ENCODE measurements at places on chromosomes 5 and 9.

- no peak for DNase-seq
Measured at GRCh38 chr5:180330810-180331646, 22.1 kb downstream of the GFPT2 start.

- no peak for DNase-seq
Measured at GRCh38 chr9:96382175-96382574, 1.3 kb downstream of the SLC35D2 start.

GRCh38 chr9:89994988-89995613, 390.3 kb downstream of the GADD45G start:
- no peak for DNase-seq

DNA sequence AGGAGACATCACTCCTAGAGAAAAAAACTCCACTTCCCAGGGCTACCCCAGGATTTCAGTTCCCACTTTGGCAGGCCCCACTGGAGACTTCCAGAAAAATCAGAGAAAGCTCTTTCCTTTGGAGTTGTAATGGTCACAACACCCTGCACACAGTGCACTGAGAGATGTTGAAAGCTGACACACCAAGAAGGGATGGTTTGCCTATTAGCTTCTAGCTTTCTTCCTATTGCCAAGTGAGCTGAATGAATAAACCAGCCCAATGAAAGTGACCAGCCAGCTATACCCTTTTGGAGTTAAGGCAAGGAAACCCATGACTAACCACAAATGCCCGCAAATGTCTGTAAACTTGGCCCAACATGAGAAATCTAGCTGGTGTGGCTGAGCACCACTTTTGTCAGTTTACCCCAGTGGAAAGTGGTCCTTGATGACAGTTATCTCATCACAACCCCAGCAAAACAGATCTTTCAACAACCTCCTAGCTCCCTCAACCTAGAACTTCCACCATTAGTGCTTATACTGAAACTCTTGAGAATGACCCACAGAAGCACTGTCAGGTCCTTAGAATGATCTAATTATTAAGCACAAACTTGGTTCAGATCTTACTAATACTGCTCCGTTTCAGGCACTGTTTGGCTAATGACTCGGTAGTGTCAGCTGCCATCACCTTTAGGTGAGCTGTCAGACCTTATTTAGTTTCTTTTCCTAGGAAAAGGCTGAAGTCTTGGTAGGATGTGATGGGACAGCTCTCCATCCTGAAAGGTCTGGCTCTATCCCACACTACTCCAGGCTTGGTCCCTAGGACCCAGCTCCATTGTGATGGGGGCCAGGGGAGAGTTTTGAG, 11.2 kb downstream of the IRF1 start:
- no peak for DNase-seq

- DNase-seq, result no peak
Measured at GRCh38 chr5:93099902-93100347, 481.1 kb downstream of the NR2F1-AS1 start.

GRCh38 chr5:92455011-92455410, 1071.9 kb upstream of the ARRDC3 start:
- peak; percentile 38 for DNase-seq

- no peak for DNase-seq
Measured at GRCh38 chr5:91074615-91075014, 308.5 kb downstream of the ARRDC3 start.

GRCh38 chr5:1758574-1758973, 41.1 kb downstream of the MRPL36 start:
- DNase-seq, result no peak

DNA sequence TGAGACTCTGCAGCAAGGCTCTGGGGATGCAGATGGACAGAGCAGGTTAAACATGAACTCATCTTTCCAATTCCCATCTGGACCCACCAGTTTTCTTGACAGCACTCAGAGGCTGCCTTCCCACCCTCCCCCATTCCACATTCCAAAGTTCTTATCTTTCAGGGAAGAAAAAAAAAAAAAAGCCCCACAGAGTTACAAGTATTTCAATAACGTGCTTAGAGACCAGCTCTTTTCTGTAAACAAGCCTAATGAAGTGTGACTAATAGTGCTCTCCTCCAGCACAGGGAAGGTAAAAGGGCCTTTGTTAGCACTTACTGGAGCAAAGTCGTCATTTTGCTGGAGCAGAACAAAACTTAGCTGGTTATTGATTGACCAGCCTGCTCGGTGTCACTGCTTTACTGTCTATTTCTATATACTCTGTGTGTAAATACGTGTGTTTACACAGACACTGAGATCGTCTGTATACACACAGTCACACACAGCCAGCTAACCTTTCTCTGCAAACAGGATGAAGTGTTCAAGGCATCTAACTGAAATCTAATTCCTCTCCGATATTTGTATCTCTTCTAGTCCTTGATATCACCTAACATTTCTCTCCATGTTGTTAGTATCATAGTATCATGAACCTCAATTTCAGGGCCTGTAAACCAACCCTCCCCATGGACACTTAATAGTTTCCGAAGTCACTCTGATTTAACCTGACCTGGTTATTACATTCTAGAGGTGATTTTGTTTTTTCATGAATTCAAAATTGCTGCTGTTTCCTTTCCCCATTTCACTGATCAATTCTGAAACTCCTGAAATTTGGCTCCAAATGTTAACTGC, 84.9 kb downstream of the ZNF608 start:
- DNase-seq, result no peak

GRCh38 chr5:124707520-124707919, 38.9 kb downstream of the ZNF608 start:
- DNase-seq, result peak; percentile 54

- DNase-seq, result no peak
Measured at GRCh38 chr9:79080536-79080935, 491.2 kb upstream of the TLE4 start.

DNA sequence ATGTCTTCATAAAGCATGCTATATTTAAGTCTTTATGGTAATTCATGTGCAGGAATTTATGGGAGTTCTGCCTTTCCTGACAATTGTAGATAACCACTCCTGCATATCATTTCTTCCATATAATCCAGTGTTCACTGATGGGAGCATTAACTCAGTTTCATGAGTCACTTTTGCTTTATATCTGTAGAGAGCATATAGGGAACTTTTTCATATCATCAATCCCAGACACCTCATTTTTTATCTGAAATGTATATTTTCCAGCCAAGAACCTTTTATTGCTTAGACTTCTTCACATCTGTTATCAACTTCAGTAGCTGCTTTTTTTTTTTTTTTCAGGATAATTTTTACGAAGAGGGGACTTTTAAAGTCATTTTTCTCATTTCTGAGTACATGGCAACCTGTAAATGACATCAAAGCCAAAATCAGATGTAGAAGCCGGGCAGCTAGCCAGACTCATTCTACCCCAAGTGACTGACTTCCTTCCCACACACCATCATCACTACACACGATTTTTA, 41.1 kb downstream of the NFX1 start:
- no peak for DNase-seq

DNA sequence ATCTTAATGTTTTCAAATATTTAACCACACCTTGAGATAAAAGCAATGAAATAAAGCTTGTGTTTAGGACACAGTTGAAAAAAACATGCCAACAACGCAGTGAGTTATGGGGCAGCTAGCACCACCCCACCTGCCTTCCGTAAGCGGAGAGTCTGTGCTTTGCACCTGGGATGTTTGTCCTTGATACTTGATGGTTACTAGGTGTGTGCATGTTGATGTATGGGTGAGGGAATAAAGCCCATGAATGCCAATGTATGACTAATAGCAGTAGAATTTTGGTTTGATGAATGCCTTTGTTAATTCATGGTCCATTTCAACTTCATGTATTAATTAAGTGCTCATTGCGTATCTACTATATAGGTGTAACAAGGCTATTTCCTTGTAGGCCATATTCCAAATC, 74.0 kb downstream of the PCSK5 start:
- DNase-seq, result no peak

GRCh38 chr5:143337946-143338345, 65.5 kb downstream of the NR3C1 start:
- DNase-seq, result no peak

GRCh38 chr5:92163906-92164305, 780.8 kb upstream of the ARRDC3 start:
- DNase-seq, result no peak

GRCh38 chr5:41747301-41747700, 122.9 kb downstream of the OXCT1 start:
- DNase-seq, result no peak

DNA sequence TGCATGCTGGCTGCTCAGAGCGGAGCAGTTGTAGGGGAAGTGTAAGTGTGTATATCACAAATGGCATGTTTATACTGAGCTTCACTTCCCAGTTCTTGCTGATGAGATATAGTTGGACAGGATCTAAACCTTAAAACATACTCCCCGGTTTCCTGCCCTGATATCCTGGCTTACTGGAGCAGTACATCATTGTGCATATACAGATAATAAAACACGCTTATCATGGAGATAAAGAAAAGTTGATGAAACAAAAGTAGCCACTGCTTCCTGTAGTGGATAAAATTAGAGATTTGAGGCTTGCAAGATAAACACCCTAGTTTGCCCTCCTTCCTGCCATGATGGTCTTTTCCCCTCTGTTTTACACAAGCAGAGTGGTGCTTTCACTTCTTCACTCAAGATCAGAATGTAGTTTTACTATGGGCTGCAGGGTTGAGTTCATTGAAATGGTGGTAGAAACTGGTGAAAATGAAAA, 15.0 kb downstream of the NPR3 start:
- DNase-seq, result no peak

- peak; percentile 75 for DNase-seq
Measured at GRCh38 chr5:108727651-108728565, 19.8 kb upstream of the FER start.

- no peak for DNase-seq
Measured at GRCh38 chr9:24245988-24246387, 299.7 kb downstream of the IZUMO3 start.

GRCh38 chr9:137045294-137046087, 486 bp downstream of the NPDC1 start:
- DNase-seq, result no peak

DNA sequence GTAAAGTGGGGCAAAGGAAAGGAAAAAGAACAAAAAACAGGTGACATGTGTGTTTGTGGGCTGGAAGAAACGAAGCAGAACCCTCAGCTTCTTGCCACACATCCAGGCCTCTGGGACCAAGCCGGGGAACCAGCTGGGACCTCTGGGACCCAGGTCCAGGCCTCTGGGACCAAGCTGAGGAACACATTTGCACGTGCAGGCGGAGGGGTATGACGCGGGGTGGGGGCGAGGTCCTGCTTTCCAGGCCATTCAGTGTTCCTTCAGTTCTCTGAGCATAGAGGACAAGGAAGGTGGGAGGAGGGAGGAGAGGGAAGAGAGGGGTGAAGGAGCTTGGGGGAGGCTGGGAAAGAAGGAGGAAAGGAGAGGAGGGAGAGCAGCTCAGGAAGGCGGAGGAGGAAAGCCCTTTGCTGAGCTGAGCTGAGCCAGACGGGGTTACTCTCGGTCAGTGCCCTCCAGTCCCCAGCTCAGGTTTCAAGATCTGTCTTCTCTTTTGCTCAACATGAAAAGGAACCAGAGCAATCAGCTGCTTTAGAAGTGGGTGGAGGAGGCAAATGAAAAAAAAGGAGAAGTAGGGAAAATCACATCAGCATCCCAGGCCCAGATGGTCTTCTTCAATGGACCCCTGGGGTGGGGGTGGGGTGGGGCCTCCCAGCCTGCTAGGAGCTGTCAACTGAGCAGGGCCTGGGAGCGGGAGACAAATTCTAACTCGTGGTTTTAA, 59.1 kb downstream of the ABCA1 start:
- peak; percentile 83 for DNase-seq

GRCh38 chr5:111310711-111311620, 86.8 kb downstream of the CAMK4 start:
- DNase-seq, result no peak

- DNase-seq, result no peak
Measured at GRCh38 chr9:94982211-94982610, 255.7 kb downstream of the AOPEP start.

DNA sequence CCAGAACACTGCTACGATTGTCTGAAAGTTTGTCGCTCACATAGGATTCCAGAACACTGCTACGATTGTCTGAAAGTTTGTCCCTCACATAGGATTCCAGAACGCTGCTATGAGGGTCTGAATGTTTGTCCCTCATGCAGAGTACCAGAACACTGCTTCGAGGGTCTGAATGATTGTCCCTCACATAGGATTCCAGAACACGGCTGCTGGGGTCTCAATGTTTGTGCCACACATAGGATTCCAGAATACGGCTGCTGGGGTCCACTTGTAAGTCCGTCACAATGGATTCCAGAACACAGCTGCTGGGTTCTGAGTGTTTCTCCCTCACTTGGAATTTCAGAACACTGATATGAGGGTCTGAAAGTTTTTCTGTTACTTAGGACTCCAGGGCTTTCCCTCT, 203.3 kb downstream of the FOXD4L6 start:
- no peak for DNase-seq

DNA sequence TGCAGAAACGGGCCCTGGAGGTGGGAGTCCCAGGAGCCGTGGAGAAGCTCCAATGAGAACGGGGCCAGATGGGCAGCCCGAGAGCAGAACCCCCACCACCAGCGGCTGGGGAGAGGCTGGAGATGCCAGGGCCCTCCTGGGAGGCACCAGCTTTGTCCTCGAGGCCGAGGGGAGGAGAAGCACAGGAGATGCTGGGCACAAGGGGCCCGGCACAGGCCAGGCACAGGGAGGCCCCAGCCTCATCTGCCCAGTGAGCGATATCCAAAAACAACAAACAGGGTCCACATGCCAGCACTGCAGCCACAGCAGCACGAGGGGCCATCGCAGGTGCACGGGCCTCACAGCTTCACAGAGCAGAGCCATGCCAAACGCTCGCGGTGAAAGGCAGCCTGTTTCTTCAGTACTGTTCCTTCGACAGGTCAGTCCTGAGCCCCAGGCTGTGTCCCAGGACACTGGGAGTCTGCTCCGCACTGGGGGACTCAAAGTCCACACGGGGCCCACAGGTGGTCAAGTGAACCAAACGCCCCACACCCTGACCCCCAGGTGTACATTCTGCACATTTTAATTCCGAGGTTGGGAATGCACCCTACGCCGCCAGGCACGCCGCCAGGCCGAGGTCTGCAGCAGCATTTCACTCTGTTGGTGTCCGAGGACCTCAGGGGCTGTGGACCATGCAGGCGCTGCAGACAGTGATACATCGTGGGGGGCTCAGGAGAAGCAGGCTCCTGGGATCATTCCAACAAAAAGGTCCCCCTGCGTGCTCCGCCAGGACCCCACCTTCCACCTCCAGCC, 9.5 kb downstream of the LPCAT1 start:
- no peak for DNase-seq

GRCh38 chr5:156523607-156524006, 196.6 kb downstream of the SGCD start:
- no peak for DNase-seq

- no peak for DNase-seq
Measured at GRCh38 chr9:126490214-126490631, 123.5 kb upstream of the LMX1B start.

DNA sequence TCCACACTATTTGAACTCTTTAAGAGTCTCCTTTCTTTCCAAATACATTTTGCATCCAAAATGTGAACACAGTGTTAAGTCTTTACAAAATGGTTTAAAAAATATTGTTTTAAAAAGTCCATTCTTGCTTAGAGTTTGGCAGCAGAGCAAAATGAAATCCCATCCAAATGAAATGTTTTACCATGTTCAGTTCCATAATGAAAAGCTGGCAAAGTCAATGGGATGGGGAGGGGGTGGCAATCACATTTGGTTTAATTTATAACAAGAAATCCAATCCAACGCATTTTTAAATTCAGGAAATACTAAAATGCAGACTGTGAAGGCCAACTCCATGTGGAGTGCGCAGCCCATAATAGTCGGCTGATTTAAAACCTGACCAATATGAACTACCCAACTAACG, 39.4 kb downstream of the MRPL36 start:
- no peak for DNase-seq

GRCh38 chr5:76641514-76642120, 18.4 kb upstream of the F2RL2 start:
- peak; percentile 39 for DNase-seq

GRCh38 chr5:76662521-76662920, 39.3 kb upstream of the F2RL2 start:
- no peak for DNase-seq
